ENCODE measurements at places on chromosomes 7 and 10. TPM values are rescaled to one million over a fixed set of nuclear protein-coding genes. Genes with fewer than 3 reads are reported as not detected.

GRCh38 chr10:14244801-14245211 is 85.9 kb downstream of the FRMD4A start:
- no peak for DNase-seq

Gene C7orf57
- polyA plus RNA-seq: not detected

- no peak for DNase-seq
Measured at GRCh38 chr7:39659356-39660013, 36.1 kb downstream of the RALA start.

Gene CRPPA
- polyA plus RNA-seq: 2.3 TPM

Gene PRTFDC1
- 7.6 TPM for polyA plus RNA-seq

Gene CALML3
- not detected for polyA plus RNA-seq

DNA sequence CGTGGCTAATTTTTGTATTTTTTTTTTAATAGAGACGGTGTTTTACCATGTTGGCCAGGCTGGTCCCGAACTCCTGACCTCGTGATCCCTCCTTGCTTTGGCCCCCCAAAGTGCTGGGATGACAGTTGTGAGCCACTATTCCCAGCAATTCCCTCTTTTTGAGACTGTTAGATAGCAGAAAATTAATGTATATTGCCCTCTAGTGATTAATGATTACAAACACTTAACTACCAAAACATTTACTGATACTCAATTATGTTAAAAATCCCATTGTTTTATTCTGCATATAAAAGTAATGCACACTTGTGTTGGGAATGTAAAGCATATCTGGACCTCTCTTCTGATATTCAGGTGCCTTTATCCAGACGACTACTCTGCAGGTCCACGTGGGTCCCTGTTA is 41.2 kb upstream of the COBL start:
- no peak for DNase-seq

Gene PNLIPRP2
- polyA plus RNA-seq: not detected

DNA sequence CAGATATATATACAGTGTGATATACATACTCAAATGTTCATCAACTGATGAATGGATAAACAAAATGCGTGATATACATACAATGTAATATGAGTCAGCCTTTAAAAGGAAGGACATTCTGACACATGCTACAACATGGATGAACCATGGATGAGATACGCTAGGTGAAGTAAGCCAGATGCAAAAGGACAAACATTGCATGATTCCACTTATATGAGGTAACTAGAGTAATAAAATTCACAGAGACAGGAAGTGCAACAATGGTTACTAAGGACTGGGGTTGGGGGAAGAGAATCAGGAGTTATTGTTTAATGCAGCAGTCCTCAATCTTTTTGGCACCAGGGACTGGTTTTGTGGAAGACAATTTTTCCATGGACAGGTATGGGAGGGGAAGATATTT is 47.3 kb upstream of the PIK3AP1 start:
- no peak for DNase-seq

DNA sequence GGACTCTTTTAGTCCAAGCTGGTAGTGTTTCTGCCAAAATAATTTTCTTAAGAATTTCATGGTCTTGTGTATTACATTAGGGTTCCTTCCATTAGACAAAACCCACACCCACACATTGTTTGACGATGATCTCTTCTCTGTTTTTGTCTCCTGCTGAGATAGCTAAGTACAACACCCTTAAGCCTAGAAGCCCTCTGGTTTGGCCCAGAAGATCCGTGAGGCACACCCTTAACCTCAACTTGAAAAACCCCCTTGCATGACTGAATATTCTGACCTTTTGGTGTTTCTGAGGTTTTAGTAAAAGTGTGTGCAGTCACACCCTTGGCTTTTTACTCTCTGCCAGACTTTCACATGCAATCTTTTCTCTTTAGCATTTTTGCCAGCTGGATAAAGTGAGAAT is 29.3 kb upstream of the ERCC6 start:
- no peak for DNase-seq

GRCh38 chr7:94391726-94392392 is 2.8 kb upstream of the COL1A2 start:
- peak; percentile 54 for DNase-seq

GRCh38 chr7:36615852-36616540 is 108.3 kb downstream of the AOAH start:
- no peak for DNase-seq

DNA sequence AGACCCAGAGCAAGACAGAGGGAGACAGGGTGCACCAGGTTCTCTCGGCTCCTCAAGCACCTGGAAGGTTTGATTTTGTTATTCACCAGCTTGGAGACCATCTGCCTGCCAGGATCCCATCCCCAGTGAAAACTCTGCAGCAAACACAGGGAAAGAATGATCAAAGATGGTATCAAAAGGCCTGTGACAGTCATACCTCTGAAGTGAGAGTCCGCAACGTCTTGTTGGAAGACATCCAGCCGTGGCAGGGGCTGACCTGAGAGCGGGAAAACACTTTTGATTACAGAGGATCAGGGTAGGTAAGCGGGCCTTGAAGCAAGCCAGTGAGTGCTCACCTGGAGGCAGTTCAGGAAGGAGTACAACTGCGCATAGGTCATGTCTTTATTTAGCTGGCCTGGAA is 142.3 kb downstream of the ANLN start:
- DNase-seq: no peak

GRCh38 chr10:98568551-98568950 is 121.8 kb upstream of the HPS1 start:
- DNase-seq: no peak

DNA sequence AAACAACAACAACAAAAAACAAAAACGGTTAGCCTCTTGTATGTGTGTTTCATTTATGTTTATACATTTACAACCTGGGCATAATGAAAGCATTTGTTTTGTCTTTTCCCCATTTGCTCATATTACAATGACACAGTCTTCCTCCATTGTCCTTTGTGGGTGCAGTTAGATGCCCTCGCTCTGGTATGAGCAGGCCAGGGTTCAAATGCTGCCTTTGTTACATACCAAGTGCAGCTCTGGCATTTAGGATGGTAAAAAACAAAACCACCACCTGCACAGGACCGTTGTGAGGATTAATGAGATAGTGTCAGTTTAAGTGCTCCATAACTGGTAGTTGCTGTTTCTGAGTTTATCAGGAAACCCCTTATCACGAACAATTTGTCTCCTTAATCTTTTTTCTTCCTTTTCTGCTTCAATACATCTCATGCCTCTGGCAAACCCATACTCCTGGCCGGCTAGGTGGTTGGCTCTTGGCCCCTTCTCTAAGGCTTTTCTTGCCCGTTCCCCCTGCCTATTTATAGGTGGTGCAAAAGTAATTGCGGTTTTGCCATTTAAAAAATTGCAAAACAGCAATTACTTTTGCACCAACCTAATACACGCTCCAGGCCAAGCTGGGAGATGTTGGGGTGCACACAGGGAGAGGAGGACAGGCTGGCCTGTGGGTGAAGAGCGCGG is 18.6 kb upstream of the TMEM225B start:
- no peak for DNase-seq

Gene VWDE
- 6.1 TPM for polyA plus RNA-seq

GRCh38 chr10:100508691-100509150 is 10.9 kb downstream of the SEC31B start:
- no peak for DNase-seq
